NCI-H187 (cell line): ENCODE measurements at places on chromosomes 16 and 17.

DNA sequence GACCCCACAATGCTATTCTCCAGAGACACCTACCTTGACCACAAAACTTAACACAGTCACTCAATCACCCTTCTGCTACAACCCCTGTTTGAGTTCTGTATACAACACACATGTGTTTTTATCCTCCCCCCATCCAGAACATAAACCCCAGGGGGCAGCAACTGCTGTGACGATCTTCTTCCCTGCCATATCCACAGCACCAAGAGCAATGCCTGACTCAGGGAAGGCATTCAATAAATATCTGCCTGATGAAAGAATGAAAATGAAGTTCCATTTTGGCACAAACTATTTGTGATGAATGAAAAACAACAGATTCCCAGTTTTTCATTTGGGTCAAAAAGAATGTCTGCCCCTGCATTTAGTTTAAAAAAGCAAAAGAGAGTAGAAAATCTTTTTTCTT lies 27.0 kb downstream of the ASIC2 start:
- no peak for DNase-seq

GRCh38 chr17:46962374-46962790 lies 16.7 kb downstream of the RPRML start:
- DNase-seq, result no peak

DNA sequence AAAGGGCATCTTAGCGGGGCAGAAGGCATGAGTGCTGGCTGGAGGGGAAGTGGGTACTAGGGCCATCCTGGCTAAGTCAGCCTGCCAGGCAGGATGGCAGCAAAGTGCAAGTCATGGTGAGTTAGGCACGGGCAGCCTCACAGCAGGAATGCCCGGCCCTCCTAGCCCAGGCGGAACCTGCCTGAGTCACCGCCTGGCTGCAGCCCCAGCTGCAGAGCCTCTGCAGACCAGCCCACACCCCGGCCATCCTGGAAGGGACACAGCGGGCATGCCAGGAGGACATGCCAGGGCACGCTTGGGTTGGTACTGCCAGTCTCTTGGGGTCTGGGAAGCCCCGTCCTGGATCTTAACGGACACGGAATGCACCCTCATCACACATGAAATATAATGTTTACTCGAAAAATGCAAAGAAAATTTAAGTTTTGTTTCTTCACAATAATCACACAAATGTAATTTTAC lies 5.0 kb upstream of the ALDH3A1 start:
- DNase-seq, result no peak

DNA sequence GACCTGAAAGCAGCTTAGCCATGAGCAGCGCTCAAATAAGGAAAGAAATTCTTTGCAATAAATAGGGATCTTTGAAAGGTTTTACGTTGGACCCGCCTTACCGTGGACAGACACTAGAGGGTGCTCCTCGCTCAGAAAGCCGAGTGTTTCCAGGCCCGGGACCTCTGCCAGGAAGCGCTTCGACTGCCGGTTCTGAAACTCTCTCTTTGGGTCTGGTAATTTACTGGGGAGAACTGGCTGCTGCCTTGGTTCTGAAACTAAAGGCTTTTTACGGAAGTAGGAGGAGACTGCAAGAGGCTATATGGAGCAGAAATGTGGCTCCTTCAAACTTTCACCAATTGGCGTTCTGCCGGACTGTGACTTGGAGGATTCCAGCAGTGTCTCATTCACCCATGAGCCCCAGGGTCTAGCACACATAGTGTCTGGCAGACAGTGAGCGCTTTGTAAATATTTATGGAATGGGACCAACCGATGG lies 45.6 kb upstream of the HOXB9 start:
- peak; percentile 16 for DNase-seq

- DNase-seq, result peak; percentile 50
Measured at GRCh38 chr17:75288770-75289114, 491 bp downstream of the SLC25A19 start.

DNA sequence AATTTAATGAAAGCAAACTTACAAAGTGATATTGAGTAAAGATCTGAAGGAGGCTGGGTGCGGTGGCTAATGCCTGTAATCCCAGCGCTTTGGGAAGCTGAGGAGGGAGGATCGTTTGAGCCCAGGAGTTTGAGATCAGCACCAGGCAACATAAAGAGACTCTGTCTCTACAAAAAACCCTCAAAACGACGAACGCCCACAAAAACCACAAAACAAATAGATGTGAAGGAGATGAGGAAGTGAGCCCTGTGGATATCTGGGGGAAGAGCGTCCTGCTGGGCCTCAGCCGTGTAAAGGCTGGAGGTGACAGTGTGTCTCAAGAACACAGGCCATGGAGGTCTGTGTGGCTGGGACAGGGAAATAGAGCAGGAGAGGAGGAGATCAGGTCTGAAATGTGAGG lies 68.8 kb downstream of the ITFG1 start:
- no peak for DNase-seq

GRCh38 chr17:49817993-49818392 lies 29.5 kb downstream of the KAT7 start:
- DNase-seq, result no peak

DNA sequence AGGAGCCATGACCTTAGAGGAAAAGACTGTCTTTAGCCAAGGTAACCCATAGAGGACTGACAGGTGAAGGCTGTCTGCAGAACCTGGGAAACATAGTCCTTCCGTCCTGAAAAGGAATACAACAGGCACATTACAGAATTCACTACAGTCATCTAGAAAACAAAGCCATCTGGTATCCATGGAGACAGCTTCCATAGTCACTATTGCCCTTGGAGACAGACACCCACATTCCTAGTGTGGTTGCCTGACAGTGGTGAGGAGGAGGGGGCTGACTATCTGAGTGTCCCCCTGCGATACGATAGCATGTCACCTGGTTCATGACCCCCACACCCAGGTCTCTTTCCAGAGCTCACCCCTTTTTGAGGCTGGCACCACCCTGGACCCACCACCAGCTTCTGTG lies 254.7 kb downstream of the CDH13 start:
- no peak for DNase-seq

DNA sequence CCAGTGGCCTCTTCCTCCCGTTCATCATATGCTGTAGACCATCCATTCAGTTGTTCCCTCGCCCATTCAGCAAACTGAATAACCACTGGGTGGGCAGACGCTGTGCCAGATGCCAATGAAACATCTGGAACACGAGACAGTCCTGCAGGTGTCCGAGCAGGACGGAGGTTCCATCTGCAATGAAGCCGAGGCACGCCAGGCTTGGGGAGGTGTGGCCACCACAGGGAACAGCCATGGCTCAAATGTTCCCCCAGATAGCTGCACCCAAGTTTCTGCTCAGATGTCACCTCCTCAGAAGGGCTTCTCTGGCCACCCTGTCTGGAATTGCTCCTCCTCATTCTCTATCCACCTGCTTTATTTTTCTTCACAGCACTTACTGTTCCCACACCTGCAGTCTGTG lies 30.5 kb downstream of the UBE2O start:
- DNase-seq, result no peak

DNA sequence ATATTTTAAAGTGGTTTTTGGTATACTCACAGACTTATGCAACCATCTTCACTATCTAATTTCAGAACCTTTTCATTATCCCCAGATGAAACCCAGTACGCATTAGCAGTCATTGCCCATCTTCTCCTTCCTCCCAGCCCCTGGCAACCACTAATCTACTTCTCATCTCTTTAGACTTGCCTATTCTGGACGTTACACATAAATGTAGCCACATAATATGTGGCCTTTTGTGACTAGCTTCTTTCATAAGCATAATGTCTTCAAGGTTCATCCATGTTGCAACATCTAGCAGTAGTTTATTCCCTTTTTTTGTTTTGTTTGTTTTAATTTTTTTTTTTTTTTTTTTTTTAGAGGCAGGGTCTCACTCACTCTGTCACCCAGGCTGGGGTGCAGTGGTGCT lies 28.5 kb upstream of the C17orf107 start:
- DNase-seq, result no peak

DNA sequence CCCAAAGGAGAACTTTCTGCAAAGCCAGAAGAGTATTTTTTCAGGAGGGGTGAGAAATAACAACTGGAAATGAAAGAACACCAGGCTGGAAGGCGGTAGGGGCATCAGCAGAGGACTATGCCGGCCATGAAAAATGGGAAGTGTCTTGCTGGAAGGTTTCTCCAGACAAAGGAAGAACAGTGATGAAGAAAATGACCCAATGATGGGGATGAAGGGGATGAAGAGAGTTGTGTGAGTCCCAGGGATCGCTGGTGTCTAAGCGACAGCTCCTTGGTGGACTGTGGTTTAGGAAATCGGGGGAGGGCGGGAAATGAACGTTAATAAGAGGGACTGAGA lies 623 bp downstream of the TTLL6 start:
- DNase-seq, result no peak

DNA sequence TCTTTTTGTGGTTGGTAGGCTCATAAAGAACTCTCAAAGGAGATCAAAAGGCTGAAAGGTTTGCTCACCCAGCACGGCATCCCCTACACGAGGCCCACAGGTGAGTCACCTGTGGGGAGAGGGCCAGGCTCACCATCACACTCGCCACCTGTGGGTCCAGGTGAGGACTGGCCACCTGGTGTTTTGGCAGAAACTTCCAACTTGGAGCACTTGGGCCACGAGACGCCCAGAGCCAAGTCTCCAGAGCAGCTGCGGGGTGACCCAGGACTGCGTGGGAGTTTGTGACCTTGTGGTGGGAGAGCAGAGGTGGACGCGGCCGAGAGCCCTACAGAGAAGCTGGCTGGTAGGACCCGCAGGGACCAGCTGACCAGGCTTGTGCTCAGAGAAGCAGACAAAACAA lies 11.1 kb downstream of the GNPTG start:
- DNase-seq, result no peak

DNA sequence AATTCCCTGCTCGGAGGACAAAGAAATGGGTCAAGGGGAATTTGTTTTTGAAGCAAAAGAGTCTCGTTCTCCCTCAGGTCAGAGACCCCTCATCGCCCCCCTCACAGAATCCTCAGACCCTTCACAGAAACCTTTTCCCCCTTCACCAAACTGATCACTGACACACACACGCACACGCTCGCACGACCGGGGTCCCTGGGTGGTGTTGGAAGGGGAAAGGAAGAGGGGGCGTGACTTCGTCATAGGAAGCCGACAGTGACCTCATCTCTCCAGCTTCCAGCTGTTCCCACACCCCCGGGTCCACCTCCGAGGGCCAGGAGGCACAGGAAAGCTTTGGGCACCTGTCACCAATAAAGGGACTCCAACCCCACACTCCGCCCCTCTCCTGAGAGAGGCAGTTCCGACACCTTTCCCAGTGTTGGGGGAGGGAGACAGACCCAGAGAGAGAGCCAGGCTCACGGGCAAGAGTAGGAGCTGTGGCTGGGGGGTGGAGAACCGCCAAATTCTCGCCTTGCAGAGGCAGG lies 1.2 kb downstream of the ASGR1 start:
- no peak for DNase-seq

- DNase-seq, result no peak
Measured at GRCh38 chr17:48546137-48546923, 1.4 kb upstream of the HOXB2 start.

GRCh38 chr16:65283181-65283651 lies 161.4 kb upstream of the CDH11 start:
- no peak for DNase-seq

GRCh38 chr17:72238157-72238673 lies 117.4 kb downstream of the SOX9 start:
- DNase-seq, result no peak

DNA sequence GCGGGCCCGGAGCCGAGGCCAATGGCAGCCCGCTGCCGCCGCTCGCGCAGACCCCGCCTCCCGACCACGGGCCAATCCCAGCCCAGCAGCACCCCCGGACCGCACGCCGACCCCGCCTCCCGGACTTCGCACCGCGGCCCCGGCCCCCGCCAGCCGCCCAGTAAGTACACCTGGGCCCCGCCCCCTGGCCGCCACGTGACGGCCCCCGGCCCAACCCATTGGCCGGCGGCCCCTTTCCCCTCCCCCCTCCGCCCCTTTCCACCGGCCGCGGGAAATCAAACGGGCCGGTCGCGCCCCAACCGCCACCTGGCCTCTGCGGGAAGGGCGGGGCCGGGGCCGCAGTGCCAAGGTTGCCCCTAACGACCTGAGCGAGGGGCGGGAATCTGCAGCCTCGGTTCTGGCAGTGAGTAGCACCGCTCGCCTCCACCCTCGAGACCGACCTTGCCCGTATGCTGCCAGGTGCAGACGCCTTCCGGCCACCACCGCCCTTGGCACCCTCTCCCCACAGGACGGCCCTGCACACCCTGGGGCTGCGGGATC lies at the start of gene YBX2:
Gene YBX2, minus strand, starts transcription at position 26 of the 540 bp plus-strand sequence. CDS start 139 bp downstream, outside the sequence.
- peak; percentile 42 for DNase-seq

DNA sequence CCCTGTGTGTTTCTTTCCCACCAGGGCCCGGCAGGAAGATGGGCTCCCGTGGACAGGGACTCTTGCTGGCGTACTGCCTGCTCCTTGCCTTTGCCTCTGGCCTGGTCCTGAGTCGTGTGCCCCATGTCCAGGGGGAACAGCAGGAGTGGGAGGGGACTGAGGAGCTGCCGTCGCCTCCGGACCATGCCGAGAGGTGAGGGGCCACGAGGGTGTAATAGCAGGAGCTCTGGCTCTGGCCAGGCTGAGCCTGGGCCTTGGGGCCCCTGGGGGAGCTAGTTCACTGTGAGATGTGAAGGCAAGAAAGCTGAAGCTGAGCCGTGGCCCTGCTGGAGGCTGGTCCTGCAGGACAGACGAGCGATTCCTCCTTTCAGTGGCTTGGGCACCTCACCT lies 20.0 kb downstream of the C1QTNF1 start:
- no peak for DNase-seq

DNA sequence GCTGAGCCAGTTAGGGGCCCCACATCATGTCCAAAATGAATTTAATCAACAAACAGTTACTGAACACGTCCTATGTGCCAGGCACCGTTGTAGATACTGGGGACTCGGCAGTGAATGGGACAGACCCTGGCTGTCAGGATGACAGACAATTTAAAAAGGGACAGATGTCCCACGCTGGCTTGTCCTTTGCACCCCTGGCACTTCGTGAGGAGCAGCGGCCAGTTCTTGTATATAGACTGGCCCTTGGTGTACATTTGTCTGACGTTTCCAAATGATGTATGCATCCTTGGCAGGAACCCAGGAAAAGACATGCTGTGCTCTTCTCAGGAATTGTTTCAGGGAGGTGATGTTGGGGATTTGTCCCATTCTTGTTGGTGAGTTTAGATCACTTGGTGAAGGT lies 21.1 kb downstream of the IL4R start:
- DNase-seq, result no peak

DNA sequence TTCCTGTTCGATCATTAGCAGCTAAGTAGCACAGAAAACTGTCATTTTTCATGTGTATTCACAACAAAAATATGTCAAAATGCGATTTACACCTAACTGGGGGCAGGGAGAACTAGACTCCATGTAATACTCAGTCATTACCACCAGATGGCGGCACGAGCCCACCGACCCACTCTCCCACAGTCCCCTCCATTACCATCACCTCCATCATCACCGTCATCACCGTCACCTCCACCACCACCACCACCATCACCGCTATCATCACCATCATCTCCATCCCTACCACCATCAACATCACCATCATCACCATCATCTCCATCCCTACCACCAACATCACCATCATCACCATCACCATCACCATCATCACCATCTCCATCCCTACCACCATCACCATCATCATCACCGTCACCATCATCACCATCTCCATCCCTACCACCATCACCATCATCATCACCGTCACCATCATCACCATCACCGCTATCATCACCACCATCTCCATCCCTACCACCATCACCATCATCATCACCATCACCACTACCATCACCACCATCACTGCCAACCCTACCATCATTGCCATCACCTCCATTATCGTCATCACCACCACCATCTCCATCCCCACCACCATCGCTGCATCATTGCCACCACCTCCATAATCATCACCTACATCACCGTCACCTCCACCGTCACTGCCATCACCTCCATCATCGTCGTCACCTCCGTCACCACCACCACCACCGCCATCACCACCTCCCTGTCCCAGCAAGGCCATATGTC lies 14.4 kb downstream of the NDUFAF8 start:
- peak; percentile 16 for DNase-seq

GRCh38 chr17:82551779-82552457 lies 32.4 kb downstream of the FOXK2 start:
- peak; percentile 27 for DNase-seq
